Stimulated activated CD4-positive, alpha-beta T cell treated with anti-CD3 and anti-CD28 coated beads, Interleukin-1b, Interleukin-23, amount 100 ng/mL, for 4 hours (primary cell): ENCODE measurements at places on chromosomes 2 and 18.
A peak's percentile ranks its signal among the peaks of the same experiment; 100 is the strongest.

GRCh38 chr18:765764-766549 is 46.1 kb downstream of the YES1 start:
- DNase-seq = no peak

DNA sequence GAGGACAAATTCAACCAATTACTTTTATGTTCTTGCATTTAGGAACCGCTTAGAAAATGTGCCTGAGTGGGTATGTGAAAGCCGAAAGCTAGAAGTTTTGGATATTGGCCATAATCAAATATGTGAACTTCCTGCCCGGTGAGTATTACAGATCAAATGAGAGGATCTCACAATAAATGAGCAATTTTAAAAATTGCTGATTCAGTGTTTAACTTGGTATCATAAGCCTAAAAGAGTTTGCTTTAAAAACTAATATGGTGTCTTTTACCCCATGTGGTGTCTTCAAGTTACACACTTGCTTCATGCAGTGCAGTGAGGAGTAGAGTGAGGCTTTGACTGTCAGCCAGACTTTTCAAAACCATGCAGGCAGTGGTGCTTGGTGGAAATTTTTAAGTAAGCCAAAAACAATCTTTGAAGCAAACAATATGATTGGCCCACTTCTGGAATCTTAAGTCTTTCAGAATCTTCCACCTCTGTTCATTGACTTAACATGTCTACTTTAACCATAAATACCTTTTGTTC is 199.6 kb downstream of the PHLPP1 start:
- DNase-seq = no peak

DNA sequence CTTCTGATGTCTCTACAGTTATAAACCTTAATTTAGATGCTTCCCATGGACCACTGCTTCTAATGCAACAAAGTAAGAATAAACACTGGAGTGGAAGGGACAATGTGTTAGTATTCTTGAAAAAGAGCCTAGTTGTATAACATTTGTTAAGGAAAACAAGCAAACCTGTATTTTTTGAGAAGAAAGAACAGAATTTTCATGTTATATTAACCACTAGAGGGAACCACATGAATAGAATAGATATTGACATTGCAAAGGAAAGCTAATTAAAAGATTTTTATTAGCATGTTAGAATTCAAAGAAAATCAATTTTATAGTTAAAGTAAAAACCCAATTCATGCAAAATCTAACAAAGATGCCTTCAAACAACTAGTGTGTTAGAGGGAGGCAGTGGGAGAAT is 151.2 kb upstream of the BARD1 start:
- no peak for DNase-seq

- DNase-seq = no peak
Observed at GRCh38 chr18:32776561-32776960, 3.7 kb upstream of the KLHL14 start.

DNA sequence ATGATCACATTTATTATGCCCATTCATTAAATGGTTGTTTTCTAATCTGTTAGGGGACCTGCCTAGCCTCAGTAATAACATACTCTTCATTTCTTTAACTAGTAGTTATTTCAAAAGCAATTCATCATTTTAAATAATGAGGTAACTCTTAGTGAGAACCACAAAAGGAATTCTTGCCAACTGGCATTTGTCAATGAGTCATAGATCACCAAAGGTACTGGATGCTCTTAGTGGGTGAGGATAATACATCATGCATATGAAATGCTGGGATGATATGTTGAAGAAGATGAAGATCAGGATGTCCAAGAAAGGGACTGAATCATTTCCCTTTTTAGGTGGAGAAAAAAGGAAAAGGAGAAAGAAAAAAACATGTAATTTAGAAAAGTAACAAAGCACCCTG is 826.2 kb upstream of the DDX18 start:
- DNase-seq = no peak

GRCh38 chr2:145919477-145919876 is 1399.6 kb upstream of the ZEB2 start:
- DNase-seq = no peak

DNA sequence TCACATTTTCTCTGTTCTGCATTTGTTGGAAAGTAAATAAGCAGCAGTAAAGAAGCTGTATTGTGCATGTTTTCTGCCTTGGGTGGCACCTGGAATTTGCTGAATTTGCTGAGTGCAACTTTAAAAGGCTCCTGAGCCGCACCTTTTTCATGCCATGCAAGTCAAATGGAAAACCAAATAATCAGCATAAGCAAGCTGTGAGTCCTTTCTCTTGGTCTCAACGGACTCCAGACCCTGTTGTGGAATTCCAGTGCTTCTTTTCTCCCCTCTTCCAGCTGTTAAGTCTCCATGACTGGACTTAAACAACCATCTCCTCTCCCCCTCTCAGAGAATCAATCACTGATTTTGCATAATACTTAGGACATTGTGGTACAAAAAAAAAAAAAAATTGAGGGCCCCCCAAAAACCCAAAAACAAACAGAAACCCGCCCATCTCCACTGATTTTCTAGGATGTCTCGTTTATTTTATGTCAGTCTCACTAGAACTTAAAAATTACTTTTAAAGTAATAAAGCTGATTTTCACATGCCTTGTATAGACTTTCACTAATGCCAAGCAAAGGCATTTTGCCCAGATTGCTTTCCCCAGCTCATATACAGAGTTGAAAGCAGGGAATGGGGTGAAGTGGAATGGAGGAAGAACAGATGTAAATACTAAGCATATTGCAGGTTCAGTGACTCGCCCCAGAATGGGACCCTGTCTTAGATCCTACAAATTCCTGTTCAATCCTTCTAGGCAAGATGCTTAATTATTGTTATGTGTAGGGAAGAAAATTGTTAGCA is 5.1 kb upstream of the CETN1 start:
- no peak for DNase-seq

GRCh38 chr18:12552879-12553242 is 105.0 kb downstream of the SPIRE1 start:
- DNase-seq = no peak

- DNase-seq = no peak
Observed at GRCh38 chr2:100283724-100284501, 38.4 kb downstream of the LONRF2 start.

- DNase-seq = no peak
Observed at GRCh38 chr2:74007121-74007520, 22.4 kb downstream of the TET3 start.

- DNase-seq = no peak
Observed at GRCh38 chr2:127609818-127610217, 36.1 kb upstream of the GPR17 start.

- DNase-seq = no peak
Observed at GRCh38 chr2:182636699-182637098, 79.4 kb upstream of the DNAJC10 start.

- DNase-seq = no peak
Observed at GRCh38 chr2:146867477-146867986, 977.3 kb upstream of the ACVR2A start.

- no peak for DNase-seq
Observed at GRCh38 chr2:216984937-216985336, 125.1 kb upstream of the TNP1 start.

DNA sequence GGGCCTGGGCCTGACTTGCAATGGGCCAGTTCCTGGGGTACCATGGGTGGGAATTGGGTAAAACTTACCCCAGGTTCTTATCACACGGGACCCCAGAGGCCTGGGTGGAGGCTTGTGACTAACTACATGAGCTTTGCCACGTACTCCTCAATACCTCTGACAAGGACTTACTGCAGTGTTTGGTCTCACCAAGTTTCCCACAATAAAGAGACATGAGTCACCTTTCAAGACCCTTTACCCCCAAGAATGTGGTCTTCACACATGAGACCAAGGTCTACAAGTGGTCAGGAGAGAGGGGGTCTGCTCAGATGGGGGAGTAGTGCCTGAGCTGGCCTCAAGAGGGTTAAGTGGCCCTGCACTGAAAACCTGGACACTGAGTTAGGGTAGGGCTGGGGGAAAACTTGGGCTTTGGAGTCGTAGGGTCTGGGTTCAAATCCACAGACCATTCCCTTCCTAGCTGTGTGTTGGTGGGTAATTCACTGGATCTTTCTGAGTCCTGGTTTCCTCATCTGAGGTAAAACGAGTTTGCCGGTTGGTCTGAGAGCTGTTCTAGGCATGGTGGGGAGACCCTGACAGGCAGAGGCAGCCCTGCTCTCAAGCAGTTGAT is 2.0 kb upstream of the GNLY start:
- no peak for DNase-seq

DNA sequence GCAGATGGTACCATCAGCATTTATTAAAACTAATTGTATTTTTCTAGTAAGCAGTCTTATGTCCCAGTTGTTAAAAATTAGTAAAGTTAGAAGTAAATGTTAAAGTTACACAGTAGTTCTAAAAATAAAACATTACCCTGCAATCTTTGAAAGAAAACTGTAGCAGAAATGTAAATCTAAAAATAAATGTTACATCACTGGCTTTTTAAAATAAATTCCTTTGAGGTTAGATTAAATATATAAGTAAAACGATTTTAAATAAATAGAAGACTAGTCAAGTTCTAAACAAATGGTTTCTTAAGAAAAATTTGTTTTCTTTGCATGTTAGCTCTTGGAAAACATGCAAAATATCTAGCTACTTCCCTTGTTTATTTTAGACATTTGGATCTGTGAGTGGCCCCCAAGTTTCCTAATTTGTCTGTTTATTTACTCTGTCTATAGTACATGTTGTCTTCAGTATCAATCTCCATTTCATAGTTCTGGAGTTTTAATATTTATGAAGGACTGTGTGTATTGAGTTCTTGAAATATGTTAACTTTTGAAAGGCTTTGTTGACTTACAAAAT is 58.2 kb downstream of the GLS start:
- DNase-seq = no peak

DNA sequence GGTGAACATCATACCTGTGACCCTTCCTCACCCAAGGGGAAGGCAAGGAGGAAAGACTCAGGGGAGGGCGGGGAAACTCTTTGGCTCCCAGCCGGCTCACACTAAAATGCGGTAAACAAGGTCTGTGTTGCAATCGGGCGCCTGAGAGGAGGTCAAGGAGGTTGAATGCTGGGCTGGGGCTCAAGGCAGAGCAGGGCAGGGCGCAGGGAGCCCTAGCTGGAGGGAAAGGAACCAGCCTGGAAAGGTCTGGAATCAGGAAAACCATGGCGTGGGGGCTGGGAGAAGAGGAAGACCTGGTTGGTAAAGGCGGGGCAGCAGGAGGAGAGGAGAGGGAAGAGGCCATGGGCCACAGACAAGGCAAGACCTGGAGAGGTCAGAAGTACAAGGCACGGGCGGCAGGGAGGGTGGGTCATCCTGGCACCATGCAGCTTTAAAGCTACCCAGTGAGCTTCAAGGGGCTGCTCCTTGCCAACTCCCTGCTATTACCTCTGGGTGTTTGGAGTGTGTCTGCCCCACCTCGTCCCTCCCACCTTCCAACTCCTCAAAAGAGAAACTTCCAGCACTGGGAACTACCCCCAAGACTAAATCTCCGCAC is 4.8 kb upstream of the TMEM37 start:
- no peak for DNase-seq

DNA sequence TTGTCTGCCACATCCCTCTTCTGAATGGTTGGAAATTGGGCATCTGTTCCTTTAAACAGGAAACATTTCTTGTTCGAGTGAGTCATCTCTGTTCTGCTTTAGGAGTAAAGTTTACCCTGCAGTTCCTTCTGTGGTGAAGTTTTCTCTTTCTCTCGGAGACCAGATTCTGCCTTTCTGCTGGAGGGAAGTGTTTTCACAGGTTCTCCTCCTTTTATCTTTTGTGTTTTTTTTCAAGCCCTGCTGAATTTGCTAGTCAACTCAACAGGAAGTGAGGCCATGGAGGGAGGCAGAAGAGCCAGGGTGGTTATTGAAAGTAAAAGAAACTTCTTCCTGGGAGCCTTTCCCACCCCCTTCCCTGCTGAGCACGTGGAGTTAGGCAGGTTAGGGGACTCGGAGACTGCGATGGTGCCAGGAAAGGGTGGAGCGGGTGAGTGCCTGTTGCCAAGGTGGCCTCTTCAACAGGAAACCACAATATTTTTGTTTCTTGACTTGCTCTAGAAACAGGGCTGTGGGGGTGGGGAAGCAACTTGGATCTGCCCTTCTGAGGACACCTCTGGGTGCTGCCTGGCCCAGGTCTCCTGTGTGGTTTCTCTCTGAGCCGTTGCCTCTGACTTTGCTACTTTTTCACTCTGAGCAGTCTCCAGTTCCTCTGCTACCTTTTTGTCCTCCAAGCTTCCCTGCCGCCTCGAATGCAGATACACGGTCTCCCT is 2.2 kb upstream of the CASP8 start:
- peak; percentile 58 for DNase-seq

DNA sequence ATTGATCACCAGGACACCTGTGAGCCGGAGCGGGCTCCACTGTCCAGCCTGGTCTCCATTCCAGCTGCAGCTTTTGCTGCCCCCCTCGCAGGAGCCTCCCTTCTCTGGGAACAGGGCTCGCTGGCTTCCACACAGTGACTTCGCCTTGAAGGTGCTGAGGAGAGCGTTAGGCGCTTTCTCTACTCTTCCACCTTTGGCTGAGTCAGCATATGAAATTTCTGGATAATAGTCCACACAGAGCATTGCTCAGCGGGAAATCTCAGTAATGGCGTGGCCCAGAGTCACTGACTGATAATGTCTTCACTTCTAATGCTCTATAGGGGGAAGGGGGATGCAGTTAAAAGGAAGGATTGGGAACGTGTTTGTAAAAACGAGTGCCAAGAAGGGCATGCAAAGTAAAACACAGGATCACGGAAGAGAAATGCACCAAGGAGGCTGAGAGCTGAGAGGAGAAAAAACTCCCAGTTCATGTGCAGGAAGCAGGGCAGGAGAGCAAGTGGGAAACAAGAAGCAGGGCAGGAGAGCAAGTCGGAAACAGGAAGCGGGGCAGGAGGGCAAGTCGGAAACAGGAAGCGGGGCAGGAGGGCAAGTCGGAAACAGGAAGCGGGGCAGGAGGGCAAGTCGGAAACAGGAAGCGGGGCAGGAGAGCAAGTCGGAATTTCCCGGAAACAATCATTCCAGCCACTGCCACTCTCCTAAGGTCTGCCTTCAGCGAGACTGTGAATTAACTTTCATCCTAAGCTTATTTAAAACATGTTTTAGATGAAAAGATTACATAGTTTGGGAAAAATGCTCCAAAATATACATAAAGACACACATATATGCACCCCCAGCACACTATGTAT is 77.7 kb downstream of the MYT1L start:
- no peak for DNase-seq

DNA sequence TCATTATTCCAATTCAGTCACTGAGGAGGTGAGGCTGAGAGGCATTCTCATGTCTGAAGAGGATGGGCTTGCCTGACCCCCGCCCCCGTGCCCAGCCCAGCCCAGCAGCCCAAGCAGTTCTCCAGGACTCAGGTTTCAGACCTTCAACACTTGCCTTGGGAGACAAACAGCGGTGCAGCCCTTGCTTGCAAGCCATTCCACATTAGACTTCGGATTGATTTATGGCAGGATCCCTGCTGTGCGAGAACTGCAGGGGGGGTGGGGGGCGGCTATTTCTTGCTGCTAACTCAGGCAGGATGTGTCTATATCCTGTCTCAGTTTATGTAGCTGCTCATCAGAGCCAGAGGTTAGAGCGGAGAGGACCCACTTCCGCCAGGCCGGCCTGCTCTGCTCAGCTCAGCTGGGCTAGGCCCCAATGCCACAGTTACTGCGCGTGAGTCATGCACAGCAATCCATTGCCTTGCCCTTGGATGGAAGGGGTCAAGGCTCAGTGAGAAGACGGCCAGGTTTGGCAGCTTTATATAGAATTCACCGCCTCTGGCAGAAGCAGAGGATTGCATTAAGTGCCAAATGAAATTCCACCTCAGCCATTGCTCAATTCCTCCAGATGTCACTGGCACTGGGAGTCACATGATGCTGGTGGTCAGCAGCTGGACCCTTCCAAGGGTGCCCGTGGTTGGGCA is 1.8 kb downstream of the GYPC start:
- DNase-seq = peak; percentile 49

GRCh38 chr2:46067501-46068305 is 229.5 kb upstream of the EPAS1 start:
- DNase-seq = no peak
